ENCODE measurements at places on chromosomes 6 and 20.

GRCh38 chr6:110653381-110653780 is 161.9 kb downstream of the CDK19 start:
- DNase-seq: peak; percentile 5

- DNase-seq: no peak
Measured at GRCh38 chr6:15580326-15580725, 82.5 kb downstream of the DTNBP1 start.

DNA sequence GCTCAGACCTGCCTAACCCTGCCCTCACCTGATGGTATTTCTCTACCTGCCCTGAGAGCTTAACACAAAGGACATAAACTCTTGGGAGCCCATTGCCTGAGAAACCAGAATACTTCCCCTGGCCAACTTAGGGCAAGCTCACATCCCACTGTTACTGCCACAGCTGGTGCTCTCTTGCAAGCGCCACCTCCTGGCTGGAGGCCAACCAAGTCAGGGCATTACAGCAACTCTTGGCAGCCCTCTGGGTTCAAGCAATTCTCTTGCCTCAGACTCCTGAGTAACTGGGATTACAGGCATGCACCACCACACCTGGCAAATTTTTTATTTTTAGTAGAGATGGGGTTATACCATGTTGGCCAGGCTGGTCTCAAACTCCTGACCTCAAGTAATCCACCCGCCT is 70.1 kb downstream of the HECA start:
- DNase-seq: no peak

DNA sequence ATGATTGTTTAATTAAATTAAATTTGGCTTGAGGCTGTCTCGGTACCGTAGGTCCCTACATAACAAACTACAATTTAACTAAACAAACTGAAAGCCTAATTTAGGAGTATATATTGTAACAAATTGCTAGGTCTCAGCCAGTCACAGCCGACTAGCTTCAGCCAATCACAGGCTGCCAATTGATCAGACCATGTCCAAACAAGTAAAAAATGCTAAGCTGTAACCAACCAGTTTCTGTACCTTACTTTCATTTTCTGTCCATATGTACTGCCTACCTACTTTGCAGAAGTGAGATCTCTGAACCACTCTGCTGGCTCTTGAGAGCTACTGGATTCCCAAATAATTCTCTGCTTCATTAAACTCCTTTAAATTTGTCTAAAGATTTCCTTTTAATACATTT is 648.0 kb upstream of the GJE1 start:
- DNase-seq: no peak

GRCh38 chr6:47235964-47236760 is 73.5 kb downstream of the TNFRSF21 start:
- DNase-seq: no peak

DNA sequence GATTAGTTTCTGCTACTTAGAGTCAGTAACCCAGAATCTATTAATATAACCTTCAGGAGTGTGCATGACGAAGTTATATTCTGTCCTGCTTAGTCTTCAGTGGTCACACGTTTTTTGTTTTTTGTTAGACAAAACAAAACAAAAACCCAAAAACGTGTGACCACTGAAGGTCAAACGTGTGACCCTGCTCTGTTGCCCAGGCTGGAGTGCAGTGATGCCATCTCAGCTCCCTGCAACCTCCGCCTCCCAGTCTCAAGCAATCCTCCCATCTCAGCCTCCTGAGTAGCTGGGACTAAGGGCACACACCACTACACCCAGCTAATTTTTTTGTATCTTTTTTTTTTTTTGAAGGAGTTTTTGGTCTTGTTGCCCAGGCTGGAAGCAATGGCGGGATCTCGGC is 142.4 kb downstream of the BCAS1 start:
- no peak for DNase-seq

DNA sequence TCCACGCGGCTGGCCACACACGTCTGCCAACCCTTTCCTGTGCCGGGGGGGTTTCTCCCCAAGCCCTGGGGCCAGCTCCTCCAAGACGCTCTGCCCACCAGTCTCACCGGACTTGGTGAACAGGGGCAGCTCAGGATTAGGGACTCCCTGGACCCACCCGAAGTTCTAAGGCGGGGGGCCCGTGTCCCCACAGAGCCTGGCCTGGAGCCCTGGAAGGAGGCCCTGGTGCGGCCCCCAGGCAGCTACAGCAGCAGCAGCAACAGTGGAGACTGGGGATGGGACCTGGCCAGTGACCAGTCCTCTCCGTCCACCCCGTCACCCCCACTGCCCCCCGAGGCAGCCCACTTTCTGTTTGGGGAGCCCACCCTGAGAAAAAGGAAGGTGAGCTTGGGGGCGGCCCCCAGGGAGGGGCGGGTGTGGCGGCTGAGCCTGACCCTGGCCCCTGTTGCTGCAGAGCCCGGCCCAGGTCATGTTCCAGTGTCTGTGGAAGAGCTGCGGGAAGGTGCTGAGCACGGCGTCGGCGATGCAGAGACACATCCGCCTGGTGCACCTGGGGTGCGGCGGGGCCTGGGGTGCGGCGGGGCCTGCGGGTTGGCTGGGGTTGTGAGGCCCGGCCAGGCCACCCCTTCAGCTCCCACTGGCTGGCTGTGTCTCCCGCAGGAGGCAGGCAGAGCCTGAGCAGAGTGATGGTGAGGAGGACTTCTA is 2.3 kb downstream of the SLC2A4RG start:
- no peak for DNase-seq

- DNase-seq: peak; percentile 17
Measured at GRCh38 chr6:145815309-145816274, 997 bp upstream of the FBXO30 start.

- no peak for DNase-seq
Measured at GRCh38 chr20:20425823-20426654, 58.1 kb downstream of the INSM1 start.

- DNase-seq: no peak
Measured at GRCh38 chr6:24854077-24854666, 55.5 kb upstream of the ARMH2 start.

All from NCI-H1694 treated with DMSO at 0.1 percent for 48 hours (cell line).